ENCODE measurements at places on chromosomes 5 and 9. TPM values are rescaled to one million over a fixed set of nuclear protein-coding genes. Genes with fewer than 3 reads are reported as not detected.

DNA sequence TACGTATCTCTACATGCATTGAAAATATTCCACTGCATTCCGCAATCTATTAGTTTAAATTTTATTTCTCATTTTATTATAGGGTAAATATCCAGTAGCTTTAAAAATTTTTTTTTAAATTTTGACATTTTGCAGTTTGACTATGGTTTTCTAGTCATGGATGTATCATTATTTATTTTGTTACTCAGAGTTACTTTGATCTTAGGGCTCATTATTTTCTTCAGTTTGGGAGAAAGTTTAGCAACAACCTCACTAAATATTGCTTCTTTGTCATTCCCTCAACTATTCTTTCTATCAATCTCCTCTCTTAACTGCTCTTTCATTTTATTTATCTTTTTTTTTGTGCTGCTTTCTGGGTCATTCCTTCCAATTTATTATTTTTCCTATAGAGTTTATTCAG, 100.5 kb upstream of the SLCO6A1 start:
- no peak for DNase-seq

DNA sequence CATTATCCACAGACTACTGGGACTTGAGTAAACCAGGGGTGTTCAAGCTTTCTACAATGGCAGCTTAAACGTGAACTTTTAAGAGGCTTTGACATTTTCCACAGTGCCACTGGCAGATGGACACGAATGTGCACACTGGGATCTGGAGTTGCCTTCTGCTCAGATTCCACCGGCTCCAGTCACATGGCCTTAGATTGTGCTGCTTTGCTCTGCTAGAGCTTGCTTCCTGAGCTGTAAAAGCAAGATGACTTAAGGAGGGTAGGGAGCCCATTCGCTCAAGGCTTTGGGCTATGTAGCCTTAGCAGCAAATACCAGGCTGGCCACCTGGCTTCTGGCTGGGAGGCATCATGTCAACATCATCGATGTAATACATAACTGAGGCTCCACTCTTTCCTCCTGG, 436.9 kb downstream of the MED10 start:
- no peak for DNase-seq

- DNase-seq, result no peak
Observed at GRCh38 chr9:7622481-7622880, 177.1 kb downstream of the DMAC1 start.

DNA sequence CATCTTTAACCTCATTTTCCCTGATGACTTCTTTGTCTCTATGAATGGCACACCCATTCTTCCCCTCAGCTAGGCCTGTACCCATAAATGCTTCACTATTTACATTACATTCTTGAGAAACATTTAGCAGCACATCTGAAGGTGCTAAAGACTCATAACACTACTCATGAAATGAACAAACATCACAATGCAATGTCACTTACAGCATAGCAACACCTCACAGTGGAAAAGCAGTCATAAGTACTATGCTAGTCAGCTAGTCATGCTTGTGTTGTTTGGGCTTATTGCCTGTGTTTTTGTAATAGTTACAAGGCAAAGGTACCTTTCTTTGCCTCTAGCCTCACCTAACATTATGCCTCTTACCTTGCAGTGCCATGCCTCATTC, 228.9 kb downstream of the KIAA0825 start:
- DNase-seq, result no peak

GRCh38 chr5:135219868-135220267, 179.2 kb downstream of the MACROH2A1 start:
- DNase-seq, result no peak

DNA sequence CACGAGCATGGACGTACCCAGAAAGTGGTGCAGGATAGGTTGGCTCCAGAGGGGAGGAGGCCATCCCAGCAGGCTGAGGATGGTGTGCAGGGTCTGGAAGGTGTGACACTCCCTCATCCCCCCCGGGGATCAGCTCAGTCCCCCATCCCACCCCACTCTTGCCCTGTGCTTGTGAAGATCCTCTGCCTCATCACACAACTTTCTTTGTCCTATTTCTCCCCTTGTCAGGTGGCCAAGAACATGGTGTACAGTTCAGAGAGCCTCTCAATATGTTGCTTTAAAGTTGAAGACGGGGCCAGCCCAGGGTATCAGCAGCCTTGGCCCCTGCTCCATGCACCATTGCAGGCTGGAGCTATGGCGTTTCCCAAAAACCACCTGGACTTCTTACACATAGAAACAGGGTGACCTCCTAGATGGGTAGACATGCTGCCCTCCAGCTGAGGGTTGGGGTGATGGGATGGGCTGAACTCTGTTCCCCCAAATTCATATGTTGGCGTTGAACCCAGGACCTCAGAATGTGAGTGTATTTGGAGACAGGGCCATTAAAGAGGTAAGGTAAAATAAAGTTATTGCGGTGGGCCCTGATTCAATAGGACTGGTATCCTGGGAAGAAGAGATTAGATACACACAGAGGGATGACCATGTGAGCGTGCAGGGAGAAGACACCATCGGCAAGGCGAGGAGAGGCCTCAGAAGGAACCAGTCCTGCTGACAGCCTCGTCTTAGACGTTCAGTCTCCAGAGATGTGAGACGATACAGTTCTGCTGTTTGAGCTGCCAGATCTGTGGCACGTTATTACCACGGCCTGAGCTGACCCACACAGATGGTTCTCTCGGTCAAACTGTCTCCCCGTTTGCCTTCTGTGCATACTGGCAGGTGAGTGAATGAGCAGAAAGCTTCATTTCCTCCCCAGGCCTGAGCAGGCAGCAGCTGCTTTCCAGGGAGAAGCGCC, 272.5 kb downstream of the GADD45G start:
- DNase-seq, result no peak

DNA sequence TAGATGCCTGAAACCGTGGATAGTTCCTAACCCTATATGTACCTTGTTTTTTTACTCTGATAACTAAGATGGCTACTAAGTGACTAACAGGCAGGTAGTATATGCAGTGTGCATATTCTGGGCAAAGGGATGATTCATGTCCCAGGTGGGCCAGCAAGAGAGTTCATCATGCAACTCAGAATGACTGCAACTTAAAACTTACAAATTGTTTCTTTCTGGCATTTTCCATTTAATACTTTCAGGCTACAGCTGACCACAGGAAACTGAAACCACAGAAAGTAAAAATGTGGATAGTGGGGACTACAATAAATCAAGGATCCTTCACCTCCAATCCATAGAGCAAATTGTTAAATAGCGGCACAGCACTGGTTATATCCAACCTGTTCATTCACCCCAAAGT, 30.7 kb upstream of the VCAN start:
- no peak for DNase-seq

GRCh38 chr9:9552665-9553064, 1060.1 kb downstream of the PTPRD start:
- no peak for DNase-seq

DNA sequence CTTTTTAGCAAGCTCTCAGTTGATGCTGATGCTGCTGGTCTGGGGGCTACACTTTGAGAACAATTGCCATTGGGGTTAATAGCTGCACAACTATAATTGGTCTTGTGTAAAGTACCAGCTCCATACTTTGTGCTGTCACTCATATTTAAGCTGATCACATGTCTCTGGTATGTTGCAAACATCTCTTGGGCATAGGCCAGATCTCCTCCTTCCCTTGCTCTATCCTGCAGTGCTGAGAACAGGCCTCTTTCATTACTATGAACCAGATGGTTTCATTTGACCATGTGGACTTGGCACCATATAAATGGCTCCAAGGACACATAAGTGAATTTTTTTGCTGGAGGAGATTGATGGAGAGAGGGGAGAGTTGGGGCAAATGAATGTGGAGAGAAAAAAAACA, 48.4 kb downstream of the DMRT2 start:
- no peak for DNase-seq

- no peak for DNase-seq
Observed at GRCh38 chr9:94699715-94700373, 26.7 kb upstream of the AOPEP start.

DNA sequence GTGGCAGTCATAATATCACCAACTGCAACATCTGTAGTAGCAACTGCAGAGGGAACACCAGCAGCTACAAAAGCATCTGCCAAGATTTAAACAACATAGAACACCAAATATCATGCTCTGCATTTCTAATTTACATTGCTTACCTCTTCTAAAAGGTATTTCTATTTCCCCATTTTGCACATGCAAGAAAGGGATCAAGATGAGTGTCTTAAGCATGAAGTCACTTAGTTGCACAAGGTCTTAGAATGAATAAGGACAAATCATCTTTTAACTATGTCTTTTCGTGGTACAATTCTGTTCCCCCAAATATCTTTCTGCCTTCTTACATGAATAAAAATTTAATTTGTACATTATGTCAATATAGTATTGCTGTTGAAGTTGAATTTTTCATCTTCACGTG, 1746.4 kb downstream of the EFNA5 start:
- DNase-seq, result no peak

DNA sequence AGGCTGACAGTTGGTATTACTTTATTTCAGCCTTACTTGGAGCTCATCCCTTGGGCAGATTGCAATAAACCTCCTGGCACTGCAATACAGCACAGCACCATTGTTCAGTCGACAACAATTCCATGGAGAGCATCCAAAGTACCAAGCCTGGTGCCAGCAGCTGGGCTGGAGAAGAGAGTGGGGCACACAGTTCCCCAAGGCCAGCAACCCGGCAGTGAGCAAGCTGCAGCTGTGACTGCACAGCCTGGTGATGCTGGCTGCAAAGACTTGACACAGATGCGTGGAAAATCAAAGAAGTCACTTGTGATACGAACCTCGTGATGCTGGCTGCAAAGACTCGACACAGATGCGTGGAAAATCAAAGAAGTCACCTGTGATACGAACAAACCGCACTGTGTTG, 125.4 kb downstream of the ATPSCKMT start:
- DNase-seq, result no peak

- DNase-seq, result no peak
Observed at GRCh38 chr9:113477661-113478060, 14.1 kb downstream of the RGS3 start.

DNA sequence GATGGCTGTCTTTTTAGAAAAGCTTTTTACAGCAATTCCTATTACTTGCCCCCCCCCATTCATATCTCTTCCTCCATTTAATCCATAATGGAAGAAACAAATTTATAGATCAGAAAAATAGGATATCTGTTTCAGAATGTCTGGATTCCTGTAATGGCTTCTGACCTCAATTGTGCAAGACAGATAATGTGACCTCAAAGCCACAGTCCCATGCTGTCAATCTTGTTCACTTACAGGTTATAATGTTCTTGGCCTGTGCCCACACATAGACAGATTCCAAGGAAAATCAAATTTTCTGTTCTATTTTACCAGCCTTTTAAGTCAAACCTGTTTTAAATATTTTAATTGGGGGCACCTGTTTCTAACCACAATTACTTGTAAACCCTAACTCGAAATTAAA, 143.4 kb downstream of the ENTREP1 start:
- DNase-seq, result no peak

GRCh38 chr9:69504058-69504457, 168.1 kb downstream of the APBA1 start:
- no peak for DNase-seq

DNA sequence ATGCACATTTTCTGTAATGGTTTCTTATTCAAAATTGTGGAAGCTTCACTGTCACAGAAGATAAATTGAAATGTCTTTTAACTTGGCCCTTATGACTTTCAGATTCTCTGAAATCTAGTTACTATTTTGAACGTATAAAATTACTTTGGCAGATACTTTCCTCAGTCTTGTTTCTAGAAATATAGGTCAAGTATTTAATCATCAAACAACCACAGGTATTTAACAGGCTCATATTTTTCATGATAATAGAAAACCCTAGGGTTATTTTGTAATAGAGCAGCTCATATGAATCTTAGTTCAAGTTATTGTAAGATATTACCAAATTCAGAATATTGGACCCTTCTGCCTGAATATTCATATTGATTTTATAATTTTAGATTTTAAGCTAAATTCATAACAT, 236.0 kb upstream of the CDH18 start:
- no peak for DNase-seq

- peak; percentile 58 for DNase-seq
Observed at GRCh38 chr5:147188200-147189108, 46.4 kb upstream of the STK32A start.

DNA sequence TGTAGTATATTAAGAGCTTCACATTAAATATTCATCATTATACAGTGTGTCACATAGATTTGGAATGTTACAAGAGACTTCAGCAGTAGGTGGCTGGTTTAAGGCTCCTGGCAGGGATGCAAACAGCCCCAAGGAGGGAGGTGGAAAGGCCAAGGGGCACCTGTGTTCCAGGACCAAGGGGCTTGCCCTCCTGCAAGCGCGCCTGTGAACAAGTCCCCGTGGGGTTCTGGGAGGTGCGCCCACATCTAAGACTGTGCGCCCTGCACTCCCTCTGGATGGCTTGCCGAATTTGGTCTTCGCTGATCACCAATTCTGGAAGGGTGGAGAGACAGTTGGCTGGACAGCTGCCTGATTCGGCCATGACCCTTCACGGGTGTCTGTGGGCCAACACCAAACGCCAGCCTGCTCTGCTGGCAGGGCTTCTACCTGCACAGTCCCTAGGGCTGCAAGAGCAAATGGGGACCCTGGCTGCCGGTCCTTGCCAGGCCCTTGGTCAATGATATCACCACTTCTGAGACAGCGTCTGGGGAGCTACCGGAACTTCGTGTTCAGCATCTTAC, 12.1 kb upstream of the SLC25A51 start:
- DNase-seq, result no peak

DNA sequence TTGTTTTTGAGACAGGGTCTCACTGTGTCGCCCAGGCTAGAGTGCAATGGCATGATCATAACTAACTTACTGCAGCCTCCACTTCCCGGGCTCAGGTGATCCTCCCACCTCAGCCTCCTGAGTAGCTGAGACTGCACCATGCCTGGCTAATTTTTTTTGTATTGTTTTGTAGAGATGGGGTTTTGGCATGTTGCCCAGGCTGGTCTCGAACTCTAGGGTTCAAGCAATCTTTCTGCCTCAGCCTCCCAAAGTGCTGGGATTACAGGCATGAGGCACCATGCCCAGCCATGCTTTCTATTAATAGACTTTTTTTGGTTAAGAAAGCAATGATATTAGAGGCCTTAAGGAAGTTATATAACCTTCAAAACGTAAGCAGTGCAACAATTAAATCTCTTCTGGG, 23.3 kb downstream of the CLTA start:
- no peak for DNase-seq

DNA sequence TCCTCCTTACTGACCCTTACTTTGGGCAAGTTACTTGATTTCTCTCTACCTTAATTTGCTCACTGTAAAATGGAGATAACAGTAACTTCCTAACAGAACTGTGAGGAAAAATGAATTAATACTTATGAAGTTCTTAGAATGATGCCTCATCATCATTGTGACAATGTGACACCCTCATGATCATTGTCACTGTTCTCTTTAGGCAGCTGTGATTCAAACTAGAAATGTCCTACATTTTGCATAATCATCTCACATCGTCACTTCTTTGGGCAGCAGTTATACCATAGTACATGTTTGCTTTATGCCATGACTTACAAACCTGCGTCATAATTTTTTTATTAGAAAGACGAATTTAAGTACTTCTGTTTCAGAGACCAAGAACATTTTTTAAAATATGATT, 9.7 kb downstream of the SLC30A5 start:
- no peak for DNase-seq

Gene C1QTNF3
- total RNA-seq, result 0.76 TPM

Gene CDH6
- 70.2 TPM for total RNA-seq

Gene GOLPH3
- total RNA-seq, result 41.1 TPM

Gene DIPK1B
- 6.1 TPM for total RNA-seq

Gene CER1
- total RNA-seq, result not detected

Gene ITGA2
- total RNA-seq, result 23.4 TPM

Gene ATP6V0E1
- total RNA-seq, result 304 TPM

Gene SLC36A3
- total RNA-seq, result not detected

Gene MUSK
- not detected for total RNA-seq

Gene OTP
- not detected for total RNA-seq

Gene UGCG
- 24.4 TPM for total RNA-seq

Gene ASTN2
- 6.8 TPM for total RNA-seq

Gene GLDC
- not detected for total RNA-seq

Gene FGFR4
- 11.4 TPM for total RNA-seq
